Tibial nerve (tissue), 4 donors: ENCODE measurements at places on chromosomes 3 and 15.

- H3K4me1 ChIP-seq = no peaks in the 10 kb centered on the region
- H3K4me3 ChIP-seq = peak overlapping the region; percentile 40
- H3K36me3 ChIP-seq = no peaks in the 10 kb centered on the region
- no peaks in the 10 kb centered on the region for H3K27me3 ChIP-seq
- peak overlapping the region; percentile 93 for H3K27ac ChIP-seq
These were observed 1037.0 kb upstream of the NR2F2 start for GRCh38 chr15:95293456-95294031.

GRCh38 chr15:99347574-99347973, 96.3 kb downstream of the LRRC28 start:
- DNase-seq = no peak
- no peaks in the 10 kb centered on the region for H3K27me3 ChIP-seq
- no peak overlapping the region for H3K27ac ChIP-seq
- no peaks in the 10 kb centered on the region for H3K4me1 ChIP-seq
- H3K36me3 ChIP-seq = no peaks in the 10 kb centered on the region
- no peak overlapping the region for H3K4me3 ChIP-seq

GRCh38 chr3:169505577-169506230, 157.8 kb downstream of the MECOM start:
- H3K36me3 ChIP-seq = no peaks in the 10 kb centered on the region
- H3K27ac ChIP-seq = no peak overlapping the region

DNA sequence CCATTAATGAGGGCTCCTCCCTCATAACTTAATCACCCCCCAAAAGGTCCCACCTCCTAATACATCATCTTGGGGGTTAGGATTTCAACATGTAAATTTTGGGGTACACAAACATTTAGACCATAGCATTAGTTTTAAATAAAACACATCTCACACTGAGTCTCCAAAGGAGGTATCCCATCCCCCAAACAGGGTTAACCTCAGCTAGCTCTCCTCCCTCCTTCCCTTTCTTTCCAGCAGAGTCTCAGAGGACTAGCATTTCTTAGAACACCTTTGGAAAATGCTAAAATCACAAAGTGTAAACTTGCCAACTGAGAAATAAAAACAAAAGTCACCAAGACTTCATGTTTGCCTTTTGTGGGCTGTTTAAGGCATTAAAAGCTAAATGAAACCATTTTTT, 51.2 kb upstream of the FOXB1 start:
- no peak overlapping the region for H3K4me3 ChIP-seq
- no peaks in the 10 kb centered on the region for H3K27me3 ChIP-seq
- no peak for DNase-seq
- no peak overlapping the region for H3K27ac ChIP-seq
- H3K36me3 ChIP-seq = no peaks in the 10 kb centered on the region
- H3K4me1 ChIP-seq = no peaks in the 10 kb centered on the region

- no peaks in the 10 kb centered on the region for H3K36me3 ChIP-seq
- no peak for DNase-seq
- no peak overlapping the region for H3K4me3 ChIP-seq
- no peaks in the 10 kb centered on the region for H3K4me1 ChIP-seq
These were observed 318.8 kb upstream of the GBE1 start for GRCh38 chr3:82080261-82080660.

DNA sequence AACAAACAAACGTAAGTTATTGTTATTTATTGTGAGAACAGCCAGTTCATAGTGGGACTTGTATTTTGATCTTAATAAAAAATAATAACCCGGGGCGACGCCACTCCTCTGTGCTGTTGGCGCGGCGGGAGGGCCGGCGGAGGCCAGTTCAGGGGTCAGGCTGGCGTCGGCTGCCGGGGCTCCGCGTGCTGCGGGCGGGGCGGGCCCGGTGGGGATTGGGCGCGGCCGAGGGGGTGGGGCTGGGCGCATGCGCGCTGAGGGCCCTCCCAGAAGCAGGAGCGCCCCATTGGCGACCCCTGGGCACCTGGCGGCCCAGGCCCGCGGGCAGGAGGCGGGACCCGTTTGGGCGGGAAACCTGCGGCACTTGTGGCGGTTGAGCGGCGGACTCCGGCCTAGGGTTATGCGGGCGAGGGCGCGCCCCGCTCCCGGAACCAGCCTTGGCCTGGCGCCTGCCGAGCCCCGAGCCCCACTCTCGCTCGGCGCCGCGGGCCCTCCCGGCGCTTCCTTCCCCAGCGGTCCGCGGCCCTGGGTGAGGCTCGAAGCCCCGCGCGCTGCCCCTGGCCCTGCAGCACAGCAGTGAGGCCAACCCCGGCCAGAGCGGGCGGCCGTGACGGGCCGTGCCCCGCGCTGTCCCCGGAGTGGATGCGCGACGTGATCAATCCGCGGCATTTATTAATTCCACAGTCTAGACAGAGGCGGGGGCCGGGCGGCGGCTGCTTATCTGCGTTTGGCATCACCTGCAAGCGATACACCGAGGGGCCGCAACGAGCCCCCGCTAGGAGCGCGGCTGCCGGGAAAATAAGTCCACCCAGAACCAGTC, 6.0 kb downstream of the ISL2 start:
- H3K4me3 ChIP-seq = no peak overlapping the region
- no peak overlapping the region for H3K27ac ChIP-seq
- H3K36me3 ChIP-seq = no peaks in the 10 kb centered on the region

DNA sequence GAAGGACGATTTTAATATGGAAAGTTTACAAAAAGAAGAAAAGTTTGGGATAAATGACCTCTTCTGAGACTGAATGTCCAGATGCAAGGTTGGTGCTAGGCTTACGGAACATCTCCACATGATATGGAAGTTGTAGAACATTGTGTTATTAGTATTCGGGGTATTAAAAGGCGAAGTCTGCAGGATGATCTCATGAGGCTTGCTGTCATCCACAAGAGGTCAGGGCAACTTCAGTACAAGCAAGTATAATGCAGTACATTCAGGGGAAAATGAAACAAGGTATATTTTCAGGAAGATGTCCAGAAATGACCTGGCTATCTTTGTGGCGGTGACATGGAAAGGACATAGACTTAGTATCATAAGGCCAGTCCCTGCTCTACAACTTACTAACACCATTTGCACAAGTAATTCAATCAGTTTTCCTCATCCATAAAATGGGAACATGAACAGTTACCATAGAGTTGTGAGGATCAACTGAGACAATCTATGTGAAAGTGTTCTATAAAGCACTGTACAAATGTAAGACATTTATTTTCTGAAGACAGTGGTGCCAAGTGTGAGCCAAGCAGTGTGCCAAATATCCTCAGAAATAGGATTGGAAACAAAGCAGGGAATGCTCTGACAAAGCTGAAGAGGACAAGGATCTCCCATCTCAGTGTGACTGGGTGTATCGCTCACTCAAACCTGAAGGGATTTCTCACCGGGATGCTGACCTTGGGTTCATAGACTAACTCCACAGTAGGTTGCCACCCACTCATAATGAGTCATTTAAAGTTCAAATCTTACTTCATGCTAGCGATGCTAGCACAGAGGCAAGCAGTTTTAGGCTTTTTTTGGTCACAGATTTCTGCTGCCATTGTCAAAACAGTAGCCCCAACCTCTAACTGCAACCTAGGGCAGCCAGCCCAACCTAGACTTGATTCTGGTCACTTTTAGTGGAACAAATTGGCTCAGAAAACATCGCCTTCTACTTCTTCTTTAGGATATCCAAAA, 118.3 kb downstream of the TIGIT start:
- H3K4me1 ChIP-seq = no peaks in the 10 kb centered on the region
- H3K36me3 ChIP-seq = no peaks in the 10 kb centered on the region
- H3K4me3 ChIP-seq = no peak overlapping the region
- H3K27me3 ChIP-seq = no peaks in the 10 kb centered on the region

- no peak overlapping the region for H3K4me3 ChIP-seq
- no peak for DNase-seq
- H3K27ac ChIP-seq = peak overlapping the region; percentile 29
- H3K36me3 ChIP-seq = no peaks in the 10 kb centered on the region
- H3K27me3 ChIP-seq = no peaks in the 10 kb centered on the region
These were observed 902 bp downstream of the P2RY13 start for GRCh38 chr3:151328298-151328995.
